Colonic mucosa (tissue), 4 donors: ENCODE measurements at places on chromosomes 4 and X.

DNA sequence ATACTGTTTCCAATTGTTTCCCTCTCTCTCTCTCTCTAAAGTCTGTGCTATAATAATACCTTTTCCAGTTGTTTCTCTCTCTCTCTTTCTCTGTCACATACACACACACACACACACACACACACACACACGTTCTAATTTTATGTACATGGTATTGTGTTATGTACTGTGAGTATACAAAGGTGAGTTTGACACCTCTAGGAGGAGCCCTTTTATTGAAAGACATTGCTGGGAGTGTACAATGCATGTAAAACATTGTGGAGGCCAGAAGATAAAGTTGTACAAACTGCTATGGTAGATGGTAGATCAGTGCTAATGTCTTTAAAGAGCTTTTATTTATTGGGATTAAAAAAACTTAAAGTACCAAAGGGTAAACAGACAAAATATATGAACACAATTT is 53.6 kb downstream of the BLTP1 start:
- no peaks in the 10 kb centered on the region for H3K27me3 ChIP-seq
- peaks cover 3% of the 10 kb centered on the region for H3K36me3 ChIP-seq
- no peak overlapping the region for H3K27ac ChIP-seq
- no peak overlapping the region for H3K4me3 ChIP-seq

DNA sequence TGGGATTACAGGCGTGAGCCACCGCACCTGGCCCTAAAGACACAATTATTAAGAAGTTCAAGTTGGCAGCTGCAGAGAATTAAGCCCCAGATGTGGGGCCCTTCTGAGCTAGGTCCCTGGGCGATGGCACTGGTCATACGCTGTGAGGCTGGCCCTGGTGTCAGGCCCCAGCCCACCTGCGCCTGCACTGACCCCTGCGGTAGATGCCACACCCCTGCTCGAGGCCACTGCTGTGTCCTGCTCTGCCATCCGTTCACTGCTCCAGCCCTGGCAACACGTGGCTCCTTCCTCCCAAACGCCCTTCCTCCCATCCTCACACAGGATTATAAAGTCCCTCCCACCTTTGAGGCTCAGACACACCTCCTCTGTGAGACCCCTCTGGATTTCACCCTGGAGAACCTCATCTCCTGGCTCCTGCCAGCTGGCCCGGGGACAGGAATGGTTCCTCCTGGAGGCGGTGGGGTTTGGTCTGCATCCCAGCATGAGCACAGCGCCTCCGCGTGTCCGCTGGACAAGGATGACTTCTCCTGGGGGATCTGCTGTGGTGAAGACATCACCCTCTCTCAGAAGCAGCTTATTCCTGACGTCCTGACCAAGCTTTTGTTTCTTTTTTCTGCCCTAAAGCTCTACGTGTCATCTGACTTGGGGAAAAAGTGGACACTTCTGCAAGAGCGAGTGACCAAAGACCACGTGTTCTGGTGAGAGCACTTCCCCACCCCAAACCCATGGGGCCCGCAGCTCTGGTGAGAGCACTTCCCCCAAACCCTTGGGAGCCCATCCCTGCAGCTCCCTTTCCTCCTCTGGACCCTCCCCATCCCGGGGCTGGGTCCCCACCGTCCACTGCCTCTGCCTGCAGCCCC is 219.0 kb upstream of the PSAPL1 start:
- no peak for DNase-seq
- no peak overlapping the region for H3K27ac ChIP-seq
- no peaks in the 10 kb centered on the region for H3K36me3 ChIP-seq
- no peak overlapping the region for H3K4me3 ChIP-seq
- no peaks in the 10 kb centered on the region for H3K27me3 ChIP-seq

- no peaks in the 10 kb centered on the region for H3K27me3 ChIP-seq
- peak within 1 kb of the TSS; percentile 42 for H3K4me3 ChIP-seq
- H3K4me1 ChIP-seq: no peaks in the 10 kb centered on the region
- no peak within 1 kb of the TSS for H3K27ac ChIP-seq
- H3K36me3 ChIP-seq: no peaks in the 10 kb centered on the region
These were observed at the start of gene ARMCX2 for GRCh38 chrX:101659601-101660063. ARMCX2 (minus strand) TSS chrX:101659850; CDS start chrX:101657588, 2,262 bp downstream.

DNA sequence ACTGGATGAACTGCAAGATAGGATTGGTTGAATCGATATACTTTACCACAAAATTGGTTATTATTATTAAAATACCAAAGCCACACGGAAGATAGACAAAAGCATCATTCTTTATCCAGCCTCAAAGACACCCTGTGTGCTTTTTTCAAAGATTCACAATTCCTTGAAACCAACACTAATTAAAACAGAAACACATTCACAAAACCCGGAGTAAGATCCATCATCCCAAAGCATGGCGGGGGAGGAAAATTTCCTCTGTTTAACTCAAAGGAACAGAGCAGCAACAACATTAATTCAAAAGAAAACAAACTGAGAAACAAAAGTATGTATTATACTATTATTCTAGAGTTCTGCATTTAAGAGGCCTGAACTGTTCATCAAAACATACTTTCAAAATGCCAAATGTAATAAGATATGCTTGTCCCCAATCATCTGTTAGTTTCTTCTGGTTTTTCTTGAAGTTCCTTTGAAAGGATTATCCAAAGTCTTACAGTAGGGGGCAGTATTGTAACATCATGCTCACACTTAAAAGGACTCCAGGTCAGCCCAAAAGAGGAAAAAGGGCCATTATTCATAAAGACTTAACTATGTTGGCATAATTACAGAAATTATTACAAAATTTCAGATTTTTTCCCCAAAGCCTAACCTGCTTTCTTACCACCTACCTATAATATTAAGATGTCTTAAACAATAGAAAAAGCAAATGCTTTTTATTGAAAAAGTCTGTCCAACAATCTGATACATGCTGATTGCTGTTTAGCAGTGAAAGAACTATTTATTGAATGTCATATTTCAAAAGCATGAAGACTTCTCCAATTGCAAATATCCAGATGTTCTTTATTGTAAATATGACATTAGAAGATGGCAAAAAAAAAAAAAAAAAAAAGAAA is 168.7 kb downstream of the SCFD2 start:
- H3K27me3 ChIP-seq: no peaks in the 10 kb centered on the region
- H3K4me3 ChIP-seq: no peak overlapping the region
- no peaks in the 10 kb centered on the region for H3K4me1 ChIP-seq
- no peak for DNase-seq

DNA sequence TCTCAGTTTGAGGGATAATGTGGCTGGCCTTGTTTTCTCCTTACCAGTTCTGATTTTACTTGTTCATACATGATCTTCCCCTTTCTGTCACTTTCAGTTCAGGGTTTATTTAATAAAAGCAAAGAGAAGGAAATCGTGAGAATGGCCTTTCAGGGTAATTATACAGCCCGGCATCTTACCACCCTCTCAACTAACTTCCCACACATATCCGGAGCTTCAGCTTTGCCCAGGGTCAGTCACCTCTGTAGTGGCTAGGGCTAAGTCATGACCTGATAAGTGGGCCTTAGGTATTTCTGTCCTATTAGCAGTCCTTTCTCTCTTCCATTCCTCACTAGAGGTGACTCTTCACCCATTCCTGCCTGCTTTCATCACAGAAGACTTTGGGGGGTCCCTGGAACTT is 15.8 kb downstream of the TRPC5 start:
- H3K4me3 ChIP-seq: no peak overlapping the region
- no peak overlapping the region for H3K27ac ChIP-seq
- H3K4me1 ChIP-seq: no peaks in the 10 kb centered on the region
- H3K36me3 ChIP-seq: no peaks in the 10 kb centered on the region
- DNase-seq: no peak
- H3K27me3 ChIP-seq: no peaks in the 10 kb centered on the region

- no peak overlapping the region for H3K4me3 ChIP-seq
- no peaks in the 10 kb centered on the region for H3K27me3 ChIP-seq
- H3K27ac ChIP-seq: no peak overlapping the region
- no peak for DNase-seq
- no peaks in the 10 kb centered on the region for H3K4me1 ChIP-seq
These were observed 105.6 kb downstream of the ENPP6 start for GRCh38 chr4:184112006-184112550.

DNA sequence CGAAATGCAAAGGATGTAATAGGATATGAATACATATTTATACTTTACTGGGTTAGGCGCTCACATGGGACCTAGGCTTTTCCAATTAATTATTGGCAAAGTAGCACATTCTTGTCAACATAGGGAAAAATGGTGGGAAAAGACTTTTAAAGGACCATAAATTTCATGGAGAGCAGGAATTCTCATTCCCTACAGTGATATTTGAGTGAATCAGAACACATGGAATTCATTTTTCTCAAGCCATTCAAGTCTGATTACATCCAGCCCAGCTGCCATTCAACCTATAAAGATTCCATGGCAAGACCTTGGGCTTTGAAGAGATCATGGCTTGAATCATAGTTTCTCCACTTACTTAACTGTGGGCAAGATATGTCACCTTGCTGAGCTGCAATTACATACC is 150.4 kb downstream of the SOWAHB start:
- H3K4me3 ChIP-seq: no peak overlapping the region
- H3K36me3 ChIP-seq: no peaks in the 10 kb centered on the region
- no peak overlapping the region for H3K27ac ChIP-seq
- DNase-seq: no peak
- H3K4me1 ChIP-seq: no peaks in the 10 kb centered on the region

DNA sequence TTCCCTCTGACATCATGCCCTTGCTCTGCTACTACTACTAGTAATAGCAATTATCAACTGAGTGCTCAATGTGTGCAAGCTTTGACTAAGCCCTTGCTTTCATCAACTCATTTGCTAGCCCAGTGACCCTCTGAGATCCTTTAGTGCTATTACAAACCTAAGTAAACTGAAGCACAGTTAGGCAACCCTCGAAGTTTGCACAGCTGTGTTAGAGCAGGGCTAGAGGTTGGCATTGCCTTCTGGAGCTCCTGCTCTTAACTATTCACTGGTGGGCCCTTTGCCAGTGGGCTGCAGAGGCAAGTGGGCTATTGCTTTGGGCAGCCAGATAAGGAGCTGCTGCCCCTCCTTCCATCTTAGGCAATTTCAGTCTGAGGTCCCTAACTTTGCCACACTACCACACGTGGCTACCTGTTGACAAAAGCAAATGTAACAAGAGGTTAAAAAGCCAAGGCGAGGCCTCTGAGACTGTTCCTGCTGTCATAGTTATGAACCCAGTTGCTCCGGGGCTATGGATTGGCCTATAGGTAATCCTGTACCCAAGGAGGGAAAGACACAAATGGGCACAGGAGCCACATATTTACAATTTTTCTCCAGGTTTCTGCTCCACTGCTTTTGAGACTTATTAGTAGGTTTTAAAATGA is 41.5 kb upstream of the ANKRD50 start:
- DNase-seq: no peak
- H3K4me3 ChIP-seq: no peak overlapping the region
- no peaks in the 10 kb centered on the region for H3K36me3 ChIP-seq
- no peaks in the 10 kb centered on the region for H3K4me1 ChIP-seq

- no peaks in the 10 kb centered on the region for H3K4me1 ChIP-seq
- no peaks in the 10 kb centered on the region for H3K36me3 ChIP-seq
- no peak overlapping the region for H3K4me3 ChIP-seq
- no peaks in the 10 kb centered on the region for H3K27me3 ChIP-seq
- no peak overlapping the region for H3K27ac ChIP-seq
These were observed 129.5 kb downstream of the PACRGL start for GRCh38 chr4:20829617-20830357.

- H3K4me3 ChIP-seq: peak overlapping the region; percentile 54
- peak overlapping the region; percentile 77 for H3K27ac ChIP-seq
- DNase-seq: no peak
- no peaks in the 10 kb centered on the region for H3K27me3 ChIP-seq
- H3K4me1 ChIP-seq: no peaks in the 10 kb centered on the region
These were observed 848 bp downstream of the ACSL4 start for GRCh38 chrX:109732017-109732801.

- H3K36me3 ChIP-seq: no peaks in the 10 kb centered on the region
- no peak overlapping the region for H3K4me3 ChIP-seq
- H3K4me1 ChIP-seq: no peaks in the 10 kb centered on the region
- no peaks in the 10 kb centered on the region for H3K27me3 ChIP-seq
- H3K27ac ChIP-seq: no peak overlapping the region
These were observed 9.9 kb downstream of the TMSB4X start for GRCh38 chrX:12984603-12985319.

DNA sequence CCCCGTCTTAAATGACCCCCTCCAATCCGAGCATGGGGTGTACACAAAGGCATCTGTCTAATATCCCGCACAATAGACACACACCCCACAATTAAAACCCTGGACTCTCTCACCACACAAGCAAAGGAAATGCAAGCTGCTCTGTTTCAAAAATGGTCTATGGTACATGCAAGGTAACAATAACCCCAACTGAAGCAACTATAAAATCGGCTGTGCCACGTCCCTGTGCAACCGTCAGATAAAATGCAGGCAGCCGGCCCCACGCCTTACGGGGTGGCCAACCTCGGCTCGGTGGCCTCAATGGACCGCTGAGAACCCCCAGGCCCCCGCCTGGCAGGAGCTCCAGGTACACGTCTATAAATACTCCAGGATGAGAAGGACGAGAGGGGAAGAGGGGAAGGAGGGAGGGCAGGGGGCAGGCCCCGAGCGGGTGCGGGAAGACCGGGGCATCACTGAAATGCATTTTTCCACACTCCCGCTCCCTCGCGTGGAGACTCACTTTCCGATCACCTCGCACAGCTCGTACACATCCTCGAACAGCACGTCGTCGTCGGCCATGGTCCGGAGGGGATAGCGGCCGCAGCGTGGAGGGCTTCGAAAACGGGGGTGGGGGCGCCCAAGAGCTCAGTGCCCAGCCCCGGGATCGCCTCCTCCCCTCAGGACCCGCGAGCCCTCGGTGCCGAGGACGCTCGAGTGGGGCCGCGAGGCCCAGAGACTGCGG is 763 bp downstream of the CASK start:
- H3K36me3 ChIP-seq: no peaks in the 10 kb centered on the region
- peak overlapping the region; percentile 48 for H3K4me3 ChIP-seq
- no peaks in the 10 kb centered on the region for H3K27me3 ChIP-seq
- H3K4me1 ChIP-seq: no peaks in the 10 kb centered on the region

GRCh38 chr4:76748649-76749048 is 149.3 kb downstream of the SOWAHB start:
- peak; percentile 76 for DNase-seq
- no peak overlapping the region for H3K4me3 ChIP-seq
- no peak overlapping the region for H3K27ac ChIP-seq
- H3K36me3 ChIP-seq: no peaks in the 10 kb centered on the region
- H3K27me3 ChIP-seq: no peaks in the 10 kb centered on the region
- H3K4me1 ChIP-seq: no peaks in the 10 kb centered on the region

- DNase-seq: no peak
- H3K4me1 ChIP-seq: peaks cover 6% of the 10 kb centered on the region
- no peak overlapping the region for H3K4me3 ChIP-seq
- H3K27ac ChIP-seq: no peak overlapping the region
- H3K36me3 ChIP-seq: no peaks in the 10 kb centered on the region
These were observed 58.2 kb upstream of the FAM9C start for GRCh38 chrX:13102636-13103035.

GRCh38 chr4:158906073-158906472 is 137.2 kb downstream of the FNIP2 start:
- DNase-seq: no peak
- H3K27me3 ChIP-seq: no peaks in the 10 kb centered on the region
- no peaks in the 10 kb centered on the region for H3K36me3 ChIP-seq
- H3K4me1 ChIP-seq: no peaks in the 10 kb centered on the region
- H3K4me3 ChIP-seq: no peak overlapping the region

- H3K27me3 ChIP-seq: no peaks in the 10 kb centered on the region
- no peak for DNase-seq
- no peak overlapping the region for H3K27ac ChIP-seq
- no peak overlapping the region for H3K4me3 ChIP-seq
- H3K4me1 ChIP-seq: no peaks in the 10 kb centered on the region
- H3K36me3 ChIP-seq: no peaks in the 10 kb centered on the region
These were observed 27.0 kb upstream of the NKAP start for GRCh38 chrX:119970574-119970973.
